Aortic smooth muscle cell (primary cell): ENCODE measurements at places on chromosomes 5 and 9. TPM values are rescaled to one million over a fixed set of nuclear protein-coding genes. Genes with fewer than 3 reads are reported as not detected.

NREP gene
- 15.1 and 22.4 TPM in 2 replicates for total RNA-seq

PCA3 gene
- 0.12 and 0.26 TPM in 2 replicates for total RNA-seq

FOXD4L5 gene
- total RNA-seq: under 0.01 and 0.06 TPM in 2 replicates

DOCK8 gene
- under 0.01 TPM in 2 replicates for total RNA-seq

SMIM3 gene
- 52.2 and 87.1 TPM in 2 replicates for total RNA-seq

STARD4 gene
- 23.3 and 36.2 TPM in 2 replicates for total RNA-seq

FGF10 gene
- total RNA-seq: 0.19 and 3.0 TPM in 2 replicates

SECISBP2 gene
- 21.1 and 29.0 TPM in 2 replicates for total RNA-seq

SPATA31A1 gene
- total RNA-seq: not detected in 2 replicates

GFPT2 gene
- total RNA-seq: 1.1 and 13.9 TPM in 2 replicates

CCL27 gene
- total RNA-seq: not detected in 2 replicates

SLC6A18 gene
- total RNA-seq: not detected in 2 replicates

CKMT2 gene
- total RNA-seq: 2.8 and 4.0 TPM in 2 replicates

SLC45A2 gene
- 0.19 TPM in 1 of 2 replicates, not detected in the other for total RNA-seq

AHRR gene
- 24.2 and 28.8 TPM in 2 replicates for total RNA-seq

GPX8 gene
- total RNA-seq: 91.9 and 108 TPM in 2 replicates

CDX1 gene
- total RNA-seq: 0.12 and 0.13 TPM in 2 replicates
